Tibial nerve (tissue), 4 donors: ENCODE measurements at places on chromosomes 4 and X. TPM values are rescaled to one million over a fixed set of nuclear protein-coding genes. Genes with fewer than 3 reads are reported as not detected.

BST1 gene
- 21.0 TPM for total RNA-seq

HPGD gene
- total RNA-seq = 7.2 TPM

TMEM35A gene
- total RNA-seq = 1.0 TPM

RHOXF2B gene
- total RNA-seq = not detected

SEPTIN11 gene
- total RNA-seq = 111 TPM

GPC3 gene
- 116 TPM for total RNA-seq

CDKL2 gene
- total RNA-seq = 0.21 TPM

PABPC1L2A gene
- not detected for total RNA-seq

TECRL gene
- not detected for total RNA-seq

CT45A10 gene
- total RNA-seq = not detected

MBTPS2 gene
- total RNA-seq = 12.3 TPM

CLDN34 gene
- total RNA-seq = not detected

ZNF827 gene
- 3.7 TPM for total RNA-seq

NAAA gene
- 191 TPM for total RNA-seq

TRPC3 gene
- 0.21 TPM for total RNA-seq
